Cerebellum (tissue), 4 donors: ENCODE measurements at places on chromosomes 11 and 22. TPM values are rescaled to one million over a fixed set of nuclear protein-coding genes. Genes with fewer than 3 reads are reported as not detected.

DDIAS gene
- 4.1 TPM for total RNA-seq

ADAMTS8 gene
- total RNA-seq, result 1.5 TPM

DLG2 gene
- total RNA-seq, result 165 TPM

C1QTNF4 gene
- 17.7 TPM for total RNA-seq

NOX4 gene
- total RNA-seq, result 5.3 TPM

NDUFS3 gene
- total RNA-seq, result 34.6 TPM

CD3D gene
- 0.91 TPM for total RNA-seq

ABCG4 gene
- 4.0 TPM for total RNA-seq

RELT gene
- total RNA-seq, result 4.4 TPM

MMP10 gene
- not detected for total RNA-seq

TRIM64 gene
- total RNA-seq, result not detected

RPS25 gene
- 284 TPM for total RNA-seq

KIAA1671 gene
- total RNA-seq, result 9.5 TPM

TRIM77 gene
- total RNA-seq, result not detected

SNX32 gene
- total RNA-seq, result 4.9 TPM

KDM4D gene
- 1.8 TPM for total RNA-seq

CASP4 gene
- total RNA-seq, result 5.2 TPM

GRCh38 chr11:134242376-134242775, 10.8 kb downstream of the THYN1 start:
- no peak for DNase-seq

- no peak for DNase-seq
Observed at GRCh38 chr11:28615542-28615941, 507.4 kb downstream of the METTL15 start.

DNA sequence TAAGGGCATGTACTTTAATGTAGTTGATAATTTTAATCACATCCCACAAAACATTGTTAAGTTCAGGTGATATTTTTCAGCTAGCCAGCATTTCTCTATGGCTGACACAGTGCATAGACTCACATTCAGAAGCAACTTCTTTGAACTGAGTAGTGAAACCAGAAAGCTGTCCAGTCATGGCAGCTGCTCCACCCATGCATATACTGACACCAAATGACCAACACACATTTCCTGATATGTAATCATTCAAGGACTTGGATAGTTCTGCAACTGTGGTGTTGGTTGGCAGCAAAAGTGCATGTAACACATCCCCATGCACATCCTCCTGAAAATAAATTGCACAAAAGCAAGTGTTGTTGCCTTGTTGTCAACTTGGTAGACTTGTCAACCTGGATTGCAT, 39.7 kb downstream of the CALCA start:
- no peak for DNase-seq

- DNase-seq, result peak; percentile 15
Observed at GRCh38 chr11:2750682-2751522, 51.1 kb upstream of the KCNQ1OT1 start.

DNA sequence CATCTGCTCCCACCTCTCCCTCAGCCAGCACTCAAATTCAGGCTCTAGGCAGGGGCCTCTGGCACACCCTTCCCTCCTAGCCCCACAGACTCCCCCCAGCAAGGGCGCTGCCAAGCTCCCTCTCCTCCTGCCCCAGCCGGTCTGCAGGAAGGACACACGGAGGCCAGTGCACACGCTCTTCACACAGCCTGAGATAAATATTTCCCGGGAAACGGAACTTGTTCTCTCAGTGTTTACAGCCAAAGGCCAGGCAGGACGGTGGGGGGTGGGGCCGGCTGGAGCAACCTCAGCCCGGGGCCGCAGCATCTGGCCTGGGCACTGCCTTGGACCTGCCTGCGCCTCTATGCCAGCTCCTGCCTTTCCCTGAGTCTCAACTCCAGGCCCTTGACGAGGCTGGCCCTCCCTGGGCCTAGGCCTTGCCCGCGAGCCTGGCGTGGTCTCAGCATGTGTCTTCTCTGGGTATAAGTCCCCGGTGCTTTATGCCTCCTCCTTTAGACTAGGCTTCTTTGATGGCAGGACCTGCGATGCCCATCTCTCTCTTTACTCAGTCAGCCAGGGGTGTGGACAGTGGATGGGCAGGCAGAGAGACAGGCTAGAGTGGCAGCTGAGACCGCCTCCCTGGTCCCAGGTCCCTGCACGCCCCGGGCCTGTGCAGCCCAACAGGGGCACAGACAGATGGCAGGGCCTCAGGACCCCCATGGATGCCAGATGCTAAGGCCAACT, 48.4 kb downstream of the PDE2A start:
- no peak for DNase-seq

DNA sequence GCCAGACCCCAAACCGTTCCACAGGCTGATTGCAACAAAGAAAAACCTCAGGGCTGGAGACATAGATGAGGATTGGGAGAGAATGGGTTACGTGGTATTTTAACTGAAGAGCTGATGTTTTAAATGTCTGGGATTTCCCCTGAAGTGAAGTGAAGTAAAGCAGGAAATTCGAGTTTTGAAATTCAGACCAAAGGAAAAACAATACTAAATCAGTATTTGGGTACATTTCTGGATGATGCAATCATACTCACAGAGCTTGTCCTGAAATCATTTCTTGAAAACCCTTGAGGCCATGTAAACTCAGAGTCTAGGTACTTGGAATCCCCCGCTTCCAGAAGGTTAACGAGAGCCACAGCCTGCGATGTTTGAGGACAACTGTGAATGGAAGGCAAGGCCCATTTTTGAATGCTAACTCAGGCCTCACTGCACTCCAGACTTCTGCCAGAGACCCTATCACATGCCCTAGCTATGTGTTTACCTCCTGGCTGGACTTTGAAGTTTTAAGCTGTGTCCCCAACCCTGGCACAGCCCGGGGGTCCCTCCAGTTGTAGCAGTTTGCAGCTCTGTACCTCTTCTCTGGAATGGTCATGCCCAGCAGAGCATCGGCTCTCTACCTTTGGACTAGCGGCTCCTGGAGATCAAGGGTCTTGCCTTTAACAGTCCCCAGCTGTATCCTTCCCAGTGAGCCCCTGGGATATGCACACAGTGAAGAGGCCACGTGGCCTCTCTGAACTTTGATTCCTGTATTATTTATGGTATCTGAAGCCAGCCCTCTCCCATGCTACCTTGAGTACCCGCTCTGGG, 5.4 kb upstream of the FTH1 start:
- no peak for DNase-seq

- no peak for DNase-seq
Observed at GRCh38 chr22:49753961-49754695, 73.5 kb downstream of the BRD1 start.

- no peak for DNase-seq
Observed at GRCh38 chr22:32649515-32650200, 151.8 kb upstream of the TIMP3 start.

- no peak for DNase-seq
Observed at GRCh38 chr22:38111925-38112355, 1.5 kb upstream of the BAIAP2L2 start.

- no peak for DNase-seq
Observed at GRCh38 chr11:79691445-79691844, 250.6 kb upstream of the TENM4 start.

DNA sequence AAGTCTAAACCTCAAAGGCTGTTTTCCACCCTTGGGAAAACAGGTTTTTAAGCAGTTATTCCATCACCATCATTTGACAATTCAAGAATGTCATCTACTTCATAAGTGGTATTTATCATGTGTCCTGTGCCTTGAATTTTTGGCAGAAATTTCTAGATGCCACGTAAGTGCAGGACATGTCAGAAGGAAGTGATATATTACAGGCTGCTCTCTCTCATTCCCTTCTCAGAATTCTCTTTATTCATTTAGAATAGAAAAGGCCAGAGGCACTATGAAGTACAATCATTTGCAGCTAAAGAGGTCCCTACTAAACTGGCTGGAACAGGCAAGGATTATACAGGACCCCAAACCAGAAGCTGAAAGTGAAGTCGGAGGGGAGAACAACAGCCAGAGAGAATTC, 11.9 kb downstream of the RBFOX2 start:
- DNase-seq, result no peak

DNA sequence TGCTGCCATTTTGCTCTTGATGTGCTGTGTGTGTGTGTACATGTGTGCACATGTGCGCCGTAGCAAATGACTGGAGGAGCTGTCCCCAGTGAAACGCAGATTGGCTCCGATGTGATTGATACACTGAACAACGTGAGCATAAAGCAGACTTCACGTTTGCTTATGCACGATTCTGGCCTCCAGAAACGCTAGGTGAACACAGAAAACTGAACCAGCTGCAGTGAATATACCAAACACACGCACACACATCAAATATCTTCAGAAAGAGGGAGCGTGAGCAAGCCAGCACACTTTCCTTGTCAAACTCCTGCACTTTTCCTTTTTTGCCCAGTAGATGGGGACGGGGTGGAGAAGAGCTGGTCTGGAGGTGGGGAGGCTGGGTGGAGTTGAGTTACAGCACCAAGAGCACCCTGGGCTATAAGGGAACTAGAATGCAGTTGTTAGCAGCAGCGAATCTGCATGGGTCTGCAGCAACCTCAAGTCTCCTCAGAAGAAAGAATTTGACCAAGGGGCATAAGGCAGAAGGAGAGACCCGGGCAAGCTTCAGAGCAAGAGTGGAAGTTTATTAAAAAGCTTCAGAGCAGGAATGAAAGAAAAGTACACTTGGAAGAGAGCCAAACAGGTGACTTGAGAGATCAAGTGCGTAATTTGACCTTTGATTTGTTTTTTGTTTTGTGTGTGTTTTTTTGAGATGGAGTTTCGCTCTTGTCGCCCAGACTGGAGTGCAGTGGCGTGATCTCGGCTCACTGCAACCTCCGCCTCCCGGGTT, 77.8 kb upstream of the CADM1 start:
- DNase-seq, result no peak

GRCh38 chr22:36286096-36286957, 33.4 kb downstream of the APOL1 start:
- DNase-seq, result peak; percentile 92

DNA sequence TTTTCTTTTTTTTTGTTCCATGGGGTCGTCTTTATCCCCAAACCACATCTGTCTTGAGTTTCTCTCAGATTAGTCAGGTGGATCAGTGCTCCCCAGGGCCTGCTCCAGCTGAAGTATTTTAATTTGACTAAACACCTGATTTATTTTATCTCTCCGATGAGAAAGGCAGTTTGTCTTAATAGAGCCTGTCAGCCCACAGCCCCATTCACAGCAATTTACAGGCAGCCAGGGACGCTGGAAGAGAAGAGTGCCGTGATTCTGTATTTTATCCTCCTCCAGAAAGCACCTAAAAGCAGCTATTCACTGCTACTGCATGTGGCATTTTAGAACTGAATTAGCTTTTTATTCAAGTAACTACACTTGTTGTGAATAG, 164.5 kb downstream of the SOX6 start:
- DNase-seq, result no peak

DNA sequence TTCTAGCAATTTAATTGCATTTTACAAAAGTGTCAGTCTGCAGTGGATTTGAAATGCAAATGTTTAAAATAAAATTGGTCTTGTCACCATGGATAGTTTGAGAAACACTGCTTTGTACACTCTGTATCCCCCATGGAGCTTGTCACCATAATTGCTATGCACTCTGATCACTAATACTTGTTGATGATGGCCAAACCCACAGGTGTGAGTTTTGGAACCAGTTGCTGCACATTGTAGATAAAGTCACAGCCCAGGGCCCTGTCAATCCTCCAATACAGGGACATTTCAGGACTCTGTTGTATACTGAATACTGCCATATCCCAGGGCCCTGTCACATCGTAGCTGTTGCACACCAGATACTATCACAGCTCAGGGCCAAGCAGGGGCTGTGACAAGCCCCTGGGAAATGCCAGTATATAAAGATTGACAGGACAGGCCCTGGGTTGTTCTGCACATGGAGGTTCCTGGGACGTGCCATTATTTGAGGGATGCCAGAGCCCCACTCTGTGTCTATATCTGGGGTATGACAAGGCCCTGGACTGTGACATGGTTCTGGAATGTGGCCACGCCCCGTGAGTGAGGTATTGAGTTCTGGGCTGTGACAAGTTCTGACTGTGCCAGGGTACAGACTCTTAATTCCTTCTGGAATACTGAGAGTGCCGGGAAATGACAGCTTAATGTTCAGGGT, 27.9 kb upstream of the SMPD1 start:
- DNase-seq, result no peak

GRCh38 chr11:101718402-101718801, 134.6 kb upstream of the TRPC6 start:
- DNase-seq, result no peak

DNA sequence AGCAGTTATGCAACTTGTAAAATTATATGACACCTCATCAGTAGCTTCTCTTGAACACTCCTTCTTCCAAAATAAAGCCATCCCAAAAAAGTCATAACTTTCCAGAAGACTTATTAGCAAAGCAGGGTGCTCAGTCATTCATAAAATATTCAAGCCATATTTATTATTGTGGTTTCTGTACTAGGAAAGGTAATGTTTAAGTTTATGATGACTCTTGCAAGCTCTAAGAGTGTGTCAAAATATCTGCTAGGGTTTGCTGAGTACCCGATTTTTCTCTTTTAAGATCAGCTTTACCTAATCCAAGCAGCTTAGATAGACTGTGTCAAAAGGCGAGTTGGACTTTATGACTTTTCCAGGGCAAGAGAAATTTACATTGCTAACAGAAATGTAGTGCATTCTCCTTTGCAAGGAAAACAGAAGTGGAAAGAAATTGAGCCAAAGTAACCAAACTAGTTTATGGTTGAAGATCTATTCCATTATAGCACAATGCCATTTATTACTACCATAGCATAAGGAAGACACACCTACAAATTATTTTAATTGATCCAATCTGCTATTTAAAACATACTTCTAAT, 98.0 kb upstream of the SOX6 start:
- no peak for DNase-seq

GRCh38 chr11:95575517-95575916, 214.1 kb downstream of the FAM76B start:
- DNase-seq, result no peak

DNA sequence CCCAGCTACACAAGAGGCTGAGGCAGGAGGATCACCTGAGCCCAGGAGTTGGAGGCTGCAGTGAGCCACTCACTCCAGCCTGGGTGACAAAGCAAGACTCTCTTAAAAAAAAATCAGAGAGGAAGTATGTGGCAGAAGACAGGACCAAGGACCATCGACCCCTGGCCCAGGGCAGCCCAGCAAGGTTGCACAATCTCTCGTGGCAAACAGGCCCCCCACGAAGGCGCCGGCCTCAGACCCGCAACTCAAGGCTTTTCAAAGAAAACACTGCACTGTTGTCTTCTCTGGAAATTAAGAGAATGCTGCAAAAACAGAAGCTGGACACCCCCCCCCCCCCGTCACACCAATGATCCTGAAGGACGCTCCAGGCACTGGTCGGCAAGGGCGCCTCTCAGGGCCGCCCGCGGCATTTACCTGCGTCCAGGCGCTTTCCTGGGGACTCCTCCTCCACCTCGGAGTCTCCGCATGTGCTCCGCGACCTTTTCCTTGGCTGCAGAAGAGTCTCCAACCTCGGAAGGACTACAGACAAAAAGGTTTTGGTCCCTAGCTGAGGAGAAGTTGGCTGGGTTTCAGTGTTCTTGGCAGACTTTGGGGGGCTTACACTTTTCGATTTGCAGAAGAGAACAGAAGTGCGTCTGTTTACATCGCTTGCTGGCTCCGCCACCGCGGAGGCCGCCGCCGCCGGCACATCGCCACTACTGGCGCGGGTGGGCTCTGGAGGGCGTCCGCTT, 40.5 kb downstream of the BRD1 start:
- DNase-seq, result no peak
